ENCODE measurements at places on chromosomes 1 and 21.

DNA sequence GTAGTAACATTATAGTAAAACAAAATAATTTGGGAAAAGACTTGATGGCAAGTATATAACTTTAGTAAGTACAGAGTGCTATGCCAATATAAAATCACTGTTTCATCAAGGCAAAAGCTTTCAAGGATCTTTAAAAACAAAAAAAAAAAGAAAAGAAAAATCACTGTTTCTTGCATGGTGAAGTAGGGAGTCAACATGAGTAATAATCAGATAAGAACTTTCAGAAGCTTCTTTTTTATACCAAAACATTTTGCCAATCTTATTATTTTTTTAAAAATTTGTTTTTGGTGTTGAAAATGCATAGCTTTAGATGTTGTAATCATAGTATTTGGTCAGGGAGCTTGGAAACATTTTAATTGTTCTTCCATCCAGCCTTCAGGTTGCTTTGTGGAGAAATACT is 37.2 kb downstream of the CAMSAP2 start:
- no peak for DNase-seq

DNA sequence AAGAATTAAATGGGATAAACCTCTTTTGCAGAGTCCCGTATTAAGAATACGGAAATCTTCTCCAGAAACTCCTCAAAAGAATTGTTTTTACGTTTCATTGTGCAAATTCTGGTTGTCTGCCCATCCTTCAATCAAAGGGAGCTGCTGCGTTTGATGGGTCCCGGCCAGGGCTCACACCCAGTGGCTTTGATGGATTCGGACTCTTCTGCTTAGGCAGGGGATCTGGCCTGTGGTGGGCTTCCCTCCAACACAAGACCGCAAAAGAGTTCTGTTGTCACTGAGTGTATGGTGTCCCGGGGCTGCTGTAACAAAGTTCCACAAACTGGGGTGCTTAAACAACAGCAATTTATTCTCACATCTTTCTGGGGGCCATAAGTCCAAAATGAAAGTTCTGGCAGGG is 402.0 kb downstream of the PCP4 start:
- no peak for DNase-seq

DNA sequence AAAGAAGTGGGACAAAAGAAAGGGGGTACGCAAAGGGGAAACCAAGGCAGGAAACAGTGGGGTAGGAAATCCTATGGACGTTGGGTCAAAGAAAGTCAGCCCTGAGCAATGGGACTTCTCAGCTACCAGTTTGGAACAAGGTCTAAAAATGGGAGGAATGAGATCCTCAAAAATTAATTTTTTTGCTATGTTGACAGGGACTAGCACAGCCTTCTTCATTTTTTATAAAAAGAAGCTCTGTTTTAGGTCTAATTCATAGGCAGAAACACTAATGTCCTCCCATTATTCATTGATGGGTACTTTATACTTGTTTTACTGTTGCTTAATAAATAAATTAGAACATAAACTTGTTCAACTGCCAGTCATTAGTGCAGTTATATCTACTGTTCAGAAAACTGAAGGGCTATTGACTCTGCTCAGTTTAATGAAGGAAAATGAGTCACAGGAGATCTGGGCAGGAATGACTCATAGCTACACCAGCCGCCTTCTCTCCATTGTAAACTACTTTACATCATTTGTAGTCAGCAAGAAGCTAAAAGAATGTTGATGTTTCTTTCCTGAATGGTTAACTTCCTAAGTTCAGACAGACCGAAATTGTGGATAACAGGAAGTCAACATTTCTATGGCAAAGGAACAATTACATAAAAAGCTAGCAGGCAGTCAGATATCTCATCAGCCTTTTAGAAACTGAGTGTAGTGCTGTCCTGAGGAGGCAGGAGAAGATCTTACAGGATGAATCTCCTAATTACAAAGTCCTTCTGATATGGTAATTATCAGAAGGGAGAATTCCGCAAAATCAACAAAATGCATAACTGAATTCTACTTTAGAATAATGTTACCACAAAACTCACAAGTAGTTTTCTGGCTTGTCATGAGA is 356.4 kb upstream of the PKN2 start:
- no peak for DNase-seq

DNA sequence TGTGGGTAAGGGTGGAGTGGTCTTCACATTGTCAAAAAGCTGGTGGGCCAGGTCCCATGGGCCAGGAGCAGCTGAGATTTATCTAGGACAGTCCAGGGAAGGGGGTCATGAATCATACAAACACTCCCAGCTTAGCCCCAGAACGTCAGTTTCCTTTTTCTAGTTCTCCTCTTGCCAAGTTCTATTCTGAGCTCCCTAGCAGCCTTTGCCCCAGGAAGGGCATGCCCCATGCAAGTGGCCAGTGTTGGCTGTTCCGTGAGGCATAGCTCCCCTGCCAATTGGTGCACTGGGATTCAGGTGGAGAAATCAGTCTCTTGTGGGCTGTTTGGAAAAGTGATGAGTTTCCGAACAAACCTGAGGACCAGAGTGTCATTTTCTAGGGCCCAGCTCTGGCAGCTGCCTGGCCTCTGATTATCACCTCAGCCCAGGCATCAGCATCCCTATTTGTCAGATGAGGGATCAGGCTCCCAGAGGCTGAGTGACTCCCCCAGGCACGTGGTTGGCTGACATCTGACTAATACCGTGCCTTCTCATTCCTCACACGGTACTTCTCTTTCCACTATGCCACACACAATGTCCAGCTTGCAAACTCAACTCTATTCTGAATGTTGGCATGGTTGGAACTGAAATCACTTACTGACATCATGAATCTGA is 14.2 kb upstream of the MYOM3 start:
- DNase-seq: no peak

DNA sequence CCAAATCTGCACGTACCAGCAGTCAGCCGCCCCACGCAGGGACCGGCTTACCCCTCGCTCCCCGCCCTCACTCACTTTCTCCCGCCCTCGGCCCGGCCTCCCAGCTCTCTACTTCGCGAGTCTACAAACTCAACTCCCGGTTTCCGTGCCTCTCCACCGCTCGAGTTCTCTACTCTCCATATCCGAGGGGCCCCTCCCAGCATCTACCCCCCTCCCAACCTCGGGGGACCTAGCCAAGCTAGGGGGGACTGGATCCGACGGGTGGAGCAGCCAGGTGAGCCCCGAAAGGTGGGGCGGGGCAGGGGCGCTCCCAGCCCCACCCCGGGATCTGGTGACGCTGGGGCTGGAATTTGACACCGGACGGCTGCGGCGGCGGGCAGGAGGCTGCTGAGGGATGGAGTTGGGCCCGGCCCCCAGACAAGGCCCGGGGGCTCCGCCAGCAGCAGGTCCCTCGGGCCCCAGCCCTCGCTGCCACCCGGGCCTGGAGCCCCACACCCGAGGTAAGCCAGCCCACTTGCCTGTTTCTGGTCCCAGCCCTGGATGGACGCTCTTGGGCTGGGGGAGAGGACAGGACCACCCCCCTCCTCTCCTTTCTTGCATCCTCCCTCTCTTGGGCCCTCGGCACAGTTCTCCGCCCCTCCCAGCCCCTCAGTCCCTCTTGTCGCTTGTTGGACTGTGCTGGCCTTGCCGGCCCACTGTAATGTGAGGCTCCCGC is at the start of gene ARTN:
Gene ARTN (plus strand): TSS at position 416 of the 715 bp plus-strand sequence. CDS start 1,856 bp downstream, outside the sequence.
- DNase-seq: no peak

- no peak for DNase-seq
Measured at GRCh38 chr1:47630346-47630745, 192.5 kb downstream of the FOXD2 start.

GRCh38 chr21:37828556-37828955 is 87.7 kb downstream of the KCNJ6 start:
- DNase-seq: no peak

GRCh38 chr1:33396188-33397124 is 34.4 kb downstream of the PHC2 start:
- DNase-seq: no peak

GRCh38 chr1:53281133-53281532 is 42.8 kb upstream of the MAGOH start:
- no peak for DNase-seq

DNA sequence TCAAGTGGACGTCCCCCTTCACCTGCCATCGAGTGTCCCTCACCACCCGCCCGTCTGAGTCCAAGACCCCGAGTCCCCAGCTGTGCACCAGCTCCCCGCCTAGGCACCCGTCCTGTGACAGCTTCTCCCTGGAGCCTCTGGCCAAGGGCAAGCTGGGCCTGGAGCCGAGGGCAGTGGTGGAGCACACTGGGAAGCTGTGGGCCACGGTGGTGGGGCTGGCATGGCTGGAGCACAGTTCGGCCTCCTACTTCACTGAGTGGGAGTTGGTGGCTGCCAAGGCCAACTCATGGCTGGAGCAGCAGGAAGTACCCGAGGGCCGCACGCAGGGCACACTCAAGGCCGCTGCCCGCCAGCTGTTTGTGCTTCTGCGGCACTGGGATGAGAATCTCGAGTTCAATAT is 63.2 kb downstream of the VWA5B1 start:
- DNase-seq: no peak

GRCh38 chr1:182182311-182182710 is 120.8 kb upstream of the ZNF648 start:
- DNase-seq: no peak

DNA sequence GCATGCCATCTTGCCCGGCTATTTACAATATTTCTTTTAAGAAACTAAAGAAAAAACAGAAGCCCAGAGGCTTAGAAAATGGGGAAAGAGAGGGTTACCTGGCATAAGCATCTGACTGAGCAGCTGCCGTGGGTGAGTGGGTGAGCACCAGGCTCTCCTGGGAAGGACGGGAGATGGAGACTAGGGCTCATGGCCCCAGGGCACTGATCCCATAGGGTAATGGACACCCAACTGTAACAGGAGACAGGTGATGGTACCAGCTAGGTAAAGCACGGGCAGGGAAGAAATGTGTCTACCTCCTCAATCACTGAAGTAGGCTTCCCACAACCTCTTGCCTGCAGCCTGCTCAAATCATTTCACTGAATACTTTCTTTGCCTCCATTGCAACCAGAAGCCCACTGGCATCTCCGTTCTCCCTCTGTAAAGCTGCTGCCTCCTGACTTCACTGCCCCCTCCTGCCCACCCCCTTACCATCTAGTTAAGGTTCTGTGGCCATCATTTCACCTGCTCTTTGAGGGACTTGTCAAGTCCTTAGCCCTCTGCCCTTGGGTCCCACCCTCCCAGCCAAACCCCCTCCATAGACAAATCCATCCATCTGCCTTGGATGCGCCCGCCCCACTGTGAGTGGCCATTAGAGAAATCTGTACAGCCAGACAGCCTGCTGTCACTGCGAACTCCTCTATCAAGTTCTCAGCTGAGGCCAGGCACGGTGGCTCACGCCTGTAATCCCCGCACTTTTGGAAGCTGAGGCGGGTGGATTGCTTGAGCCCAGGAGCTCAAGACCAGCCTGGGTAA is 6.2 kb downstream of the TMEM125 start:
- no peak for DNase-seq

DNA sequence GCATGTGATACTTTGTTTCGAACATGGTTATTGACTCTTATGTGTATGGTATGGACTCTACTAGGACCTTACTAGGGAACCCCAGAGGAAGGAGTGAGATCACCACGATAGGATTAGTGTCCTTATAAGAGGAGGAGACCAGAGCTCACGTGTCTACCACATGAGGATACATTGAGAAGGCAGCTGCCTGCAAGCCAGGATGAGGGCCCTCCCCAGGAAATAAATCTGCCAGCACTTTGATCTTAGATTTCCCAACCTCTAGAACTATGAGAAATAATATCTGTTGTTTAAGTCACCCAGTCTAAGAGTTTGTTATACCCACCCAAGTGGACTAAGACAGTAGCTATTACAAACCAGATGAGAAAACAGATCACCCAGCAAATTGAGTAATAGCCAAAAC is 559.3 kb upstream of the USP24 start:
- no peak for DNase-seq

- no peak for DNase-seq
Measured at GRCh38 chr1:184614667-184615066, 140.0 kb downstream of the EDEM3 start.

DNA sequence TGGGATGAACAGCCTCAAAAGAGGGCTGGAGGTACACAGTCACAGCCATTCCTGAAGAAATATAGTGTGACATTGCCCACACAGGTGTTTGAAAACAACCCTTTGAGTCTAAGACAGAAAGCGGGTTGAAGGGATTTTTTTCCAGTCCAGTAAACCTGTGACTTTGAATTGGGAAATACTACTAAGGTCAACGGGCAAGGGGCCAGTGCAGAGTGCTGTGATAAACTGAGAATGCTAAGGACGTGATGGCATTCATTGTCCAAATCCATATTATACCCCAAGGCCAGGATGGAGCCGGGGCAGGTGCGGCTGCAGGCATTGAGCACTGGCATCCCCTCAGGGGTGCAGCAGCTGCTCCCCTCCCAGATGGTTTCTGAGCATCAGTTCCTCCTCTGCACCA is 36.6 kb downstream of the KIAA0040 start:
- DNase-seq: no peak

DNA sequence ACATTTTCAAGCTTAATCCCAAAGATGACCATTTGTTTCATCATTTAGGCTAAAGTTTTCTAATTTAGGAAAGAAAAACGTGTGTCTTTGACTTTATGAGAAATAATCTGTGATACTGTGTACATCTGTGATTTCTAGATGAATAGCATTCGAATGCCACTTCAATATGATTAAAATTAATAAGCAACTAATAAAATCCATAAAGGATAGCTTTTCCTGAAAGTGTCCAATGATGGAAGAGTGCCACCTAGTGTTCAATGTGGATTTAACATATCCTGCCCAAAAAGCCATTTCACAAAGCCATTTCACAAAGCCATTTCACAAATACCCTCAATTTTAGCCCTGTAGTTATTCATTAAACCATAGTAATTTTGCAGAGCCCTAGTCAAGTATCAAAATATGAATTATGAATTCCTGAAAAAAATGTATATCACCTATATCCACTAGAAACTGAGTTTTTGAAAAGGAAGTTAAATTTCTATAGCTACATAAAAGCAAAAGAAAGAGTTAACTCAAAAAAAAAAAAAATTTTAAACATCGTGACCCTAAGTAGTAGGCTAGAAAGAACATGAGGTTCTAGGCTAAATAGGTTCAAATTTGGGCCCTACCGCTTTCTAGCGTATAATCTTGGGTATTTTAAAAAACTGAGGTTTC is 19.1 kb downstream of the NME7 start:
- no peak for DNase-seq

GRCh38 chr1:1067860-1068516 is 6.1 kb downstream of the RNF223 start:
- no peak for DNase-seq

DNA sequence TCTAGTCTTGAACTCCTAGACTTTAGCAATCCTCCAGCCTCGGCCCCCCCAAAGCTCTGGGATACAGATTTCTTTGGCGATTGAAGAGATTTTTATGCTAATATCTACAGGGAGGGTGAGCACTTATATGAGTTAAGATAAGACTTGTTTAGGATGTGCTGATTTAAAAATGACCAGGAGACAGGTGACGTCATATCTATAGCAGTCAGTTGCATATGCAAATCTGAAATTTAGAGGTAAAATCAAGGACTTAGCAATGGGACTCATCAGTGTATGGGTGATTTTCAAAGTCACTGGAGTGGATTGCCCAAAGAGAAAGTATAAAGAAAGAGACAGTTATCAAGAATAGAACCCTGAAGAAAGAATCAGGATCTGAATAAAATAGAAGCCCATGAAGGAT is 394.5 kb downstream of the ADGRL2 start:
- DNase-seq: no peak

GRCh38 chr1:18479454-18479853 is 1.3 kb upstream of the KLHDC7A start:
- DNase-seq: no peak

- DNase-seq: no peak
Measured at GRCh38 chr1:210910020-210910575, 223.8 kb downstream of the KCNH1 start.
